PC-3 (cell line): ENCODE measurements at places on chromosomes 12 and 14. TPM values are rescaled to one million over a fixed set of nuclear protein-coding genes. Genes with fewer than 3 reads are reported as not detected.

ARHGEF40 gene
- 2.7 and 3.9 TPM in 2 replicates for total RNA-seq

TTLL5 gene
- 34.7 and 40.3 TPM in 2 replicates for total RNA-seq

CCDC175 gene
- not detected in 2 replicates for total RNA-seq

DNA sequence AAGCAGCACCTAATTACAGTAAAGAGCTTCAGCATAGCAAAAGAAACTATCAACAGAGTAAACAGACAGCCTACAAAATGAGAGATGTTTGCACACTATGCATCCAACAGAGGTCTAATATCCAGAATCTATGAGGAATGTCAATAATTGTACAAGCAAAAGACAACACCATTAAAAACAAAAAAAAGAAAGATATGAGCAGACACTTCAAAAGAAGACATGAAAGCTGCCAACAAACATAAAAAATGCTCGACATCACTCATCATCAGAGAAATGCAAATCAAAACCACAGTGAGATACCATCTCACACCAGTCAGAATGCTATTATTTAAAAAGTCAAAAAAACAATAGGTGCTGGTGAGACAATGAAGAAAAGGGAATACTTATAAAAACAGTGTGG lies 273.1 kb downstream of the TMTC2 start:
- DNase-seq = peak; percentile 39

DNA sequence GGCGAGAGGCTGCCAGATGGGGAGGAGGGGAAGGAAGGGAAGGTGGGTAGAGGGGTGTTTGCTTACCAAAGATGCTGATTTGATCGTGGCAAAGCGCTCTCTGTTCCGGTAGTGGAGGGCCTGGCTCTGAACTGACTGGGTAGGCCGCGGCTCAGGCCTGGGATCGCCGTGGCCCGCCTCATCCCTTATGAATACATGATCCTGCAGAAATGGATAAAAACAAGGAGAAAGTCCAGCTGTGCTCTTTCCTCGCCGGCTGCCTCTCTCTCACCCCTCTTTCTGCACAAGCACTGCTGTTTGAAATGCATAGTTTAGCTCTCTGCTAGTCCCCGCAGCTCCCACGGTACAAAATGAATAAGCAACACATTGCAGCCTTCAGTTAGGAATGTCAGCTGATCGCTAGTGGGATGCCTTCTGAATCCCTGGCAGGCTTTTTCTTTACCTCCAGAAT lies 53.8 kb downstream of the PEBP1 start:
- DNase-seq = no peak

- DNase-seq = peak; percentile 76
These were observed 4.7 kb downstream of the GLTP start for GRCh38 chr12:109875572-109876131.

DNA sequence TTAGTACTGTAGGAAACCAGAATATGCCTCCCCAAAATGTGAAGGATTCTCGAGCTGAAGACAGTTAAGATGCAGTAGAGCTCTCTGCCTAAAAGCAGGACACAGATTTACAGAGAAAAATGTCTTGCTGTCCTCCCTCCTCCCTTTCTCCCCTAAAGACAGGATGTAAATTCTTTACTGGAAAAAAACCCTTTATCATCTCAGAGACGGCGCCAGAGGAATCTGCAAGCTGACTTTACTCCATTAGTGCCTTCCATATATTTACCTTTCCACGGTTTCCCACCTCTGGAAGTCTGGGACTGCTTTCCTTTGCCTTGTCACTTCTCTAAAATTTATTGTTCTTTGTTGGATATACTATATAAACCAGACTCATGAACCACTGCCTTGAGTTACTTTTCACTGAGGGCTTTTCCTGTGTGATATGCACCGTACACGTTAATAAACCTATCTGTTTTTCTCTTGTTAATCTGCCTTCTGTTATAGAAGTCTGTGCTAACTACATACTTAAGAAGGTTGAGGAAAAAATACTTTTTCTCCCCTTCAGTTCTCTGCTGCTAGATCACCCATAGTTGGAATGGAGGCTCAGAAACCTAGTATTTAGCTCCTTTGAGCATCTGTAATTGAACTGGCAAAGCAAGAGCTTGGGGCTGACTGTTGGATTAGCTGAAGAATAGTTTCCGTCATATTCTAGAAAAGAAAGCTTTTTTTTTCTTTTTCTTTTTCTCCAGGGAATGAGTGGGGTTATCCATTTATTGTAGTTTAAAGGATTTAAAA lies 99.9 kb downstream of the RAD51B start:
- DNase-seq = no peak

- no peak for DNase-seq
These were observed 7.3 kb downstream of the CIPC start for GRCh38 chr14:77105145-77105939.

- peak; percentile 76 for DNase-seq
These were observed 4.3 kb downstream of the IRF2BPL start for GRCh38 chr14:77024171-77024691.

GRCh38 chr12:110732572-110732971 lies 10.1 kb downstream of the PPP1CC start:
- no peak for DNase-seq

DNA sequence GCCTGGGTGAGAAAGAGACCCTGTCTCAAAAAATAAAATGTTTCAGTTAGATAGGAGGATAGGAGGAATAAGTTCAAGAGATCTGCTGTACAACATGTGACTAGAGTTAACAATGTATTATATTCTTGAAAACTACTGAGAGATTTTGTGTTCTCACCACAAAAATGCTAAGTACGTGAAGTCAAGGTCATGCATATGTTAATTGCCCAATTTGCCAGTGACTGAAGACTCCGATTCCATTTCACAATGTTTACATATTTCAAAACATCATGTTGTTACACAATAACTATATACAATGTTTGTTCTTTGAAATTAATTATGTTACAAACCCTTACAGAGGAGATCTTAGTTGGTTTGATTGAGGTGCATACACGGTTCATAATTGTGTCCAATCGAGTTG lies 52.1 kb downstream of the SLC15A4 start:
- DNase-seq = no peak
